ENCODE measurements at places on chromosomes 5 and 9.

DNA sequence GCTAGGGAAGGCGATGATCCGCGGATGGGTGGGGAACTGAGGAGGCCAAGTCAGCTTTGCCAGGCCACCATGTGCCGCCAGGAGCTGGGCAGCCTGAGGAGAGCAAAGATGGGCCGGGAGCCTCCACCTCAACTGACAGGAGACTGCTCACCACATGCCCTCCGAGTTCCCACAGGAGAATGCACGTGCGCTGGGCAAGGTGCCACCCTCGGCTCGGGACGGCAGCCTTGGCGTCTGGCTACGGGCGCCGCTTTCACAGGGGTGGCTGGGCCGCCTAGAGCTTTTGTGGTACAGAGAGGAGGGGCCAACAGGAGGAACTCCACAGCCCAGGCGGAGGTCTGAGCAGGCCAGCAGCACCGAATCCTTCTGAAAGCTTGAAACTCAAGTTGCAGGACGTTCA is 5.3 kb upstream of the TBC1D9B start:
- DNase-seq, result no peak

- no peak for DNase-seq
Observed at GRCh38 chr5:106474066-106474465, 1196.7 kb downstream of the EFNA5 start.

GRCh38 chr9:89790542-89791109 is 185.8 kb downstream of the GADD45G start:
- DNase-seq, result no peak

DNA sequence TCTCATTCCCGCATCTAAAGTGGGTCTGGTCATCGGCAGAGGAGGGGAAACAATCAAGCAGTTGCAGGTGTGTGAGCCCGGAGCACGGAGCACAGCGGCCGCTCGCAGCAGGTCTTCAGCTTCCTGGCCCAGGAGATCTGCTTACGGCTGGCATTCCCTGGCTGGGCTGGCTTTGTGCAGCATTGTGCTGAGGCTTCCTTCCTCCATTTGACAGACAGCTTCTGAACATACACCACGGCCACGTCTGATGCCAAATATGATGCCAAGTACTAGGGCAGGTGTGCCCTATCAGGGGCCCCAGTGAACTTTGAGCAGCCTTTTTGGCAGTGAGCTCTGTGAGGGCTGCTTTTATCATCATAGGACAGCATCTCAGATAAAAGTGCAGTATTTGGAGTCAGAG is 37.1 kb downstream of the FUBP3 start:
- no peak for DNase-seq

DNA sequence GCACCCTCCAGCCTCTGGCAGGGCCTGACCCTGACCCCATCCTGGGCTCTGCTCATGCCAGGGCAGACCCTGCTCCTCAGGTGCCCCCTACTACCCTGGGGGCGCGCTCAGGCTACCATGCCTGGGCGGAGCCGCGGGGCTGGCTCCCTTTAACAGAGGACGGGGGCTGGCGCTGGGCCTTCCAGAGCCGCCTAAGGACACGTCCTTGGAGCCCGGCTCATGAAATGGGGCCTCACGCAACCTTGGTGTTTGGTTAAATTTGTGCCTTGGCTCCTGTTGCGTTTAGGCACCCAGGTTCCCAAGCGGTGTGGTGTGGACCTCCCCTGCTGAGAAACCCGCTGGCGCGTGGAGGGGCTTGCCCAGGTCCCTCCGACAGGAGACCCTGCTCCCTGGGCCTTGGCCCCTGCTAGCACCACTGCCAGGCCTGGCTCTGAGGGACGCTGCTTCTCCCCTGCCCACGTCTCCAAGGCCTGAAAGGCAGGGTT is 3.4 kb upstream of the EHMT1 start:
- no peak for DNase-seq

DNA sequence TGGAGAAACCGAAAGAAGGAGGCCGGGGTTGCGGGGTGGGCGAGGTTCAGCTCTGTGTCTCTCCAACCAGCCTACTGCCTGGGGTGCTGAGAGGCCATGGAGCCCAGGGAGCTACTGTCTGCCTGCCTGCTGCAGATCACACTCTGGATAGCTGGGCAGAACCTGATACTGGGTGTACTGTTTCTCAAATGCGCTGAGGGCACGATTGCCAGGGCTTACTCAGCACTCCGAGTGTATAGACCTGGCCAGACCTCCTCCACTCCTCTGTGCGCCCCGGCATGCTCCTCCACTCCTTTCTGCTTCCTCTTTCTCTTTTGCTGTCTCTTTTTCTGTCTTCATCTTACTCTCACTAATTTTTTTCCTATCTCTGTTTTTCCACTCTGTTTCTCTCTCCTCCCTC is 215.1 kb downstream of the PAPPA start:
- no peak for DNase-seq

- DNase-seq, result peak; percentile 87
Observed at GRCh38 chr5:17012289-17012688, 76.2 kb upstream of the MYO10 start.

GRCh38 chr5:173012882-173013281 is 29.3 kb downstream of the ATP6V0E1 start:
- no peak for DNase-seq

DNA sequence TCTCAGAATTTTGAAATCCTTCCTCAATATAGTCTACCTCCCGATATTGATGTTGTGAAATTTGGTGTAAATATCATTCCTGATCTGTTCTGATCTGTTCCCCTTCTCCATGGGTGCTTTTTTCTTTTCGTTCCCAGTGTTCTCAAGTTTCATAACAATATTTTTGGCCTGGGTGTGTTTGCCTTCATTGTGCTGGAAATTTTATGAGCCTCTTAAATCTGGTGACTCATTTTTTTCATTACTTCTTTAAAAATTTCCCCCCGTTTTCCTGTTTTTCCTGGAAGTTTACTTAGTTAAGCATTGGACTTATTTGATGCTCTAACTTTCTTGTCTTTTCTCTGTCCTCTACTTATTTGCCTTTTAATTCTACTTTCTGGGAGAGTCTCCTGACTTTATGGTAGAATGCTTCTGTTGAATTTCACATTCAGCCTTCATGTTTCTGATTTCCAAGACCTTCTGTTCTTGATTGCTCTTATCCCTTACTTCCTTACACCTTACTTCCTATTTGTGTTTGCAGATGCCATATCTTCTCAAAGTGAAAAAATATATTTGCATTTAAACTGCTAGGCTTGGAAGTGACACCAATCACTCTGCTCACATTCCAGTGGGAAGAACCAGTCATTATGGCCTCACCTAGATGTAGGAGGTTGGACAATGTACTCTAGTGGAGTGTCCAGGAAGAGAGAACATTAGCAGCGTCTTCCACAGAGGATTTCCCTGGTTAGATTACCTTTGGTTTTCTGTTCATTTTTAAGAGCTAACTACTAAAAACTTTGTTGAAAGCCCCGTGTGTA is 441.9 kb downstream of the ARHGEF28 start:
- peak; percentile 58 for DNase-seq

GRCh38 chr5:157546456-157547100 is 29.0 kb downstream of the ADAM19 start:
- no peak for DNase-seq

DNA sequence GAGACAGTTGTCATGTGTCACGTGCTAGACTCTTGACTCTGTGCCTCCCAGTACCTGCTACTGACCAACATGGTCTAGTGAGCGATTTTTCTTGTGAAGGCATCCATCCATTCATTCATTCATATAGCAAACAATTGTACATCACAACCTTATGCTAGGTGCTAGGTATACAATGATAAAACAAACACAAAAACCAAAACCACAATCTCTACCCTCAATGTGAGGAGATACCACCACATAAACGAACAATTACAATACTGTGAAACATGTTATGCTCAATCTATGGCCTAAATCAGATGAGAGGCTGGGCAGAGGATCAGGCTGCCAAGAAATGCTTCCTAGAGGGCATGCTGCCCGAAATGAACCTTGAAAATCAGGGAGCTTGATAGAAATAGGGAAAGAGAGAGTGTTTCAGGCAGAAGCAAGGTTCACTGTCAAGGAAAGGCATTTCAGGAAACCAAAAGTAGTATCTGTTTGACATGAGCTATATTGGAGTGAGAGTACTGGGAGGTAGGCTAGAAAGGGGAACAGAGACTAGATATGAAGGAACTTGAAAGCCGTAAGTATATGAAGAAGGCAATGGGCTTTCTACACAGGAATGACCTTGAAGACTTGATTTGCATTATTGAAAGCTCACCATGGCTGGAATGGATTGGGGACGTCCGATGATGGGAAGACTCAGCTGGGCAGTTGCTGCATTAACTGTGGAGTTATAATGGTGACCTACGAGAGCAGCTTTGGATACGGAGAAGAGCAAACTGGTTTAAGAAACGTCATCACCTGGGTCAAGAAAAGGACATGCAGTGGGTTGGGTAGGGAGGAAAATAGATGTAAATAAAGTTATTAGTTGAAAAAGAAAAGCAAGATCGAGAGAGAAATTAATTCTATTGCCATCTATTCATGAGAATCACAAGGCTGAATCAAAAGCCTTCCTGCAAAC is 90.1 kb downstream of the THBS4 start:
- no peak for DNase-seq

GRCh38 chr5:131976414-131977211 is 31.1 kb upstream of the MEIKIN start:
- no peak for DNase-seq

DNA sequence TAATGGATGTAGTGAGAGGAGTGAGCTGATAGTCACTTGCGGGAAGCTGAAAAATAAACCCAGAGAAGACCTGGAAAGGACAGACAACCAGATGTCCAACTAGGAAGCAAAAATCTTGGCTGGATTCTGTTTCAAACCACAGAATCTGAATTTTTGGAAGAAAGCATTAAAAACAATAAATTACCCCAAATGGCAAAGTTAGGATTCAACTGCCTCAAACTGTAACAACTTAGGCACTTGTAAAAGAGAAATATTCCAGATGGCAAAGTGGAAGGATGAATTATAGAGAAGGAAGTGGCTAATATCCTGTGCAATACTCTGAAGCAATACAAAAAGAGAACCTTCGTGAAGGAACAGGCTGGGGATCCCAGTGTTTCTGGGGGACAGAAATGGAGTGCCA is 46.8 kb upstream of the SLIT3 start:
- no peak for DNase-seq

GRCh38 chr5:38046103-38046502 is 206.3 kb upstream of the GDNF start:
- DNase-seq, result no peak

GRCh38 chr9:120966013-120966369 is 39.4 kb upstream of the TRAF1 start:
- DNase-seq, result no peak

DNA sequence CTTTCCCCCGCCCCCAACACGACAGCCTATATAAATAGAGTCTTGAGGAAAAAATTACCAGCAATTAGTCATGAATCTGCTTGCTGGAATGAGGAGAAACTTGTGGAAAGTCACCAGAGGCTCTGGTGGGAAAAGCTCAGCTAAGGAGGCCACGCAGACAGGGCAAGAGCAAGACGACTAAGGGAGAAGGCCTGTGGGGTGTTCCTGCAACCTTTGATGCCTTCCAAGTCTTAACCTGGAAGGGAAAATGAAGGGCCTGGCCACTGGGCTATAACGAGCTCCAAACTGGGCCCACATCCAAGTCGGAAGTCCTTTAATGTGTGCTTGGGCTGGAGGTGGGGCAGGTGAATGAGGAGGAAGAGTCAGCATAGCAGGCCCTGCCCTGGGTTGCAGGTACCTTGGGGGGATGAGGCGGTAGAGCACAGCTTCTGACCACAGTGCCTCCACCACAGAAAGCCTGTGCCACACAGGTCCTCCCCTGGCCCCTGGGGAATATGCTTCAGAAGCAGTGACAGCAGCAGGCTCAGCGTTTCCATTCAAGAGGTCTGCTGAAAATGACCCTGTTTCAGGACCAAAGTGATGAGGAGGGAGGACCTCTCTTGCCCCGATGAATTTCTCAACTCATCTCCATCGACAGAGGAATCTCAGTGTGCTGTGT is 92.8 kb upstream of the LRRTM2 start:
- DNase-seq, result no peak

DNA sequence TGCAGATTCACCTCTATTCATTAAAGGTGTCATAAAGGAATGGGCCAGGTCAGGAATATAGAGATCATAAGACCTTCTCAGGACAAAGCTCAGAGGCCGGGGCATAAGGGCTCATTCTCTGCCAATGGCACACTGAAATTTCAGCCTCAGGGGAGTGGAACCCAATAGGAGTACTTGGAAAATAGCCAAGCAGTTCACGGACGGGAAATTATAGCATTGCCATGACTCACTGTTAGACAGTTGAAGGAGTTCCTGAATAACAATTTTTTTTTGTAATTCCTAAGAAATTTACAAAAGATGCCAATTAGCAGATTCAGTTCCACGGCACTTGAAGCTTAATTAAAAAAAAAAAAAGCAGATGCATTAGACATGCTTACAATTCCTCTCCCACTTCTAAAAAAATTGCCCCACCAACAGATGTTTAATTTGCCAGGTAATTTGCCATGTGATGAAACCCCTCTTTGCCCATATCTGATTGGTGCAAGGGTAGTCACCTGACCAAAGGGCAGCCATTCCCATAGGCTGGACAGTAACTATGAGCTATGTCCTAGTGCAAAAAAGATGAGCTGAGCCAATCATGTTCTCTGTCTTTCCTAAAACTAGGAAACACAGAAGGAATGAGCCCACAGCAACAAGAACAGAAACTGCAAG is 58.6 kb downstream of the PTCD2 start:
- peak; percentile 97 for DNase-seq

- DNase-seq, result peak; percentile 60
Observed at GRCh38 chr9:130445268-130445983, 665 bp downstream of the ASS1 start.

- no peak for DNase-seq
Observed at GRCh38 chr9:125983681-125984080, 236.5 kb downstream of the PBX3 start.

DNA sequence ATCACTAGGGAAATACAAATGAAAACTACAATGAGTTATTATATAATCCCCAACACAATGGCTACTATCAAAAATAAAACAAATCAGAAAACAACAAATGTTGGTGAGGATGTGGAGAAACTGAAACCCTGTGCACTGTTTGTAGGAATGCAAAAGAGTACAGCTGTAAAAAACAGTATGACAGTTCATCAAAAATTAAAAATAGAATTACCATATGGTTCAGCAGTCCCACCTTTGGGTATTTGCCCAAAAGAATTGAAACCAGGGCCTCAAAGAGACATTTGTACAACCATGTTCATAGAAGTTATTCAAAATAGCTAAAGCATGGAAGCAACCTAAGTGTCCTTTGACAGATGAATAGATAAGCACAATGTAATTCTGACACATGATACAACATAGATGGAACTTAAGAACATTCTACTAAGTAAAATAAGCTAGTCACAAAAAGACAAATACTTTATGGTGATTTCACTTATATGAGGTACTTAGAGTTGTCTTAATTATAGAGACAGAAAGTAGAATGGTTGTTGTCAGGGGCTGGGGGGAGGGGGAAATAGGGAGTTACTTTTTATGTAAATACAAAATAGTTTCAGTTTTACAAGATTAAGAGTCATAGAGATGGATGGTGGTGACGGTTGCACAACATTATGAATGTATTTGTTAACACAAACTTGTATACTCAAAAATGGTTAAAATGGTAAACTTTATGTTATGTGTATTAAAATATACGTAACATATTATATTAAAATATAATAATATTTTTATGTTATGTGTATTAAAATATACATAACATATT is 102.8 kb downstream of the KCTD16 start:
- no peak for DNase-seq

GRCh38 chr9:112384690-112385089 is 4.8 kb downstream of the HSDL2 start:
- DNase-seq, result no peak

- peak; percentile 22 for DNase-seq
Observed at GRCh38 chr9:16680975-16681651, 189.4 kb downstream of the BNC2 start.
